ENCODE measurements at places on chromosomes 6 and 20.

GRCh38 chr6:20402092-20402341 is 338 bp downstream of the E2F3 start:
- DNase-seq: no peak

GRCh38 chr20:59747671-59748515 is 143.6 kb downstream of the PHACTR3 start:
- no peak for DNase-seq

GRCh38 chr20:24894488-24894887 is 54.6 kb upstream of the CST7 start:
- no peak for DNase-seq

DNA sequence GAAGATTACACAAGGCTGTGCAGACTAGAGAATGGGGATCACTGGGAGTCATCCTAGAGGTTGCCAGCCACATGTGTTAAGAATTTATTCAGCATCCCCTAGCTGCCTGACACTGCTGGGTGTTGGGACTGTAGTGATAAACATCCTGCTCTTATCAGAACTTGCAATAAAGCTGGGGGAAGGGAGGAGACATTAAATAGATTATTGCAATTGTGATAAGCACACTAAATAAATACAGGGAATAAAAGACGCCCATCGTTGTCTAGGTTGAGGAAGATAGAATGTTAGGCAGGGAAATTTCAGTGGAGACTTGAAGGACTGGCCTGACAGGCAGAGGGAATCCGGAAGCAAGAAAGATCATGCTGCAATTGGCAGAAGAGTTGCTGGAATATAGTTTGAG is 33.2 kb upstream of the TRAM2 start:
- no peak for DNase-seq

DNA sequence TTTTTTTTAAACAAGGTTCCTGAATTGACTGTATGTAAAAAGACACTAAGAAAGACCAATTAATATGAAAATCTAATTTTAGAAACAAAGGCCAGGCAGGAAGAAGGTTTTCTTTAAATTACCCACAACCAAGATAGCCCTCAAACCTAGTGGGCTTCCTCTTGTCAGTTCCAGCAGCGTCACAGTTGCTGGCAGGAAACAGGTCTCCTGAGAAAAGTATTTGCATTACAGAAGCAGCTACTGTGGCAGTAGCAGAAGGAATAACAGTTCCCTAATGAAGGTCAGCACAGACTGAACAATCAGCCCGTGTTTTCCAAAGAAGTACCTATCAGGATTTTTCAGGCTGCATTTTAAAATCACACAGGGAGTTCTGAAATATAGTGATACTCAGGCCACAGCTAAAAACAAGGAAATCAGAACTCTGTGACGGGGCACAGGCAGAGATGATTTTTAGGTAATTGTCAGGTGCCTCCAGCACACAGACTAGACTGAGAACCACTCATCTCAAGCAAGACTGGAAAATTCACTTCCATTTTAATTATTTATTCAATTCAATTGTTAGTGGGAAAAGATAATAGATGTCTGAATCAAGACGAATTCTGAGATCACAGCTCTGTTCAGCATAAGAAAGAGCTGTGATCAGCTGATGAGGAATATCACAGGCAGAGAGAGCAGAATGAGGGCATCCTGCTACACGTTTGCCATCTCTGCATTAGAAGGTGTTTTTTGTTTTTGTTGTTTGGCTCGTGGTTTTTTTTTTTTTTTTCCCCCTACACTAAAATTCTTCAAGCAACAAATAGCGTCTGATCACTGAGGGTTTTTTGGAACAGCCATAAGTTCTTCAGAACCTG is 230.5 kb upstream of the KHDRBS2 start:
- DNase-seq: no peak

DNA sequence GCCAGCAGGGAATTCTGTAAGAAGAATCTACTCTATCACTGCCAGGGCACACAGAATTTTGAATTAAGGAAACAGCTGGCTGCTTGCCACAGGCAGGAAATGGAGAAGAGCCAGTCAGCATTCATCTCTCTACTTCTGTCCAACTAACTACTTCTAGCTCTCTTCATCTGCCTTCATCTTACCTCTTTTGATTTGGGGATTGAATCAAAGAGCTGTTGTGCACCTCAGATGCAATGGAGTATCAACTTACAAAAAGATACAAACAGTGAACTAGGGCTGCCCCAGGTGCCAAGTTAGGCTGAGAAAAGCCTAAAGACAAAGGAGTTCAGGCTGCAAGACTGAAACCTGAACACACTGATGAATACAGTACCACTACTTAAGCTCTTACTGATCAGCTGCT is 82.0 kb downstream of the PTPRK start:
- no peak for DNase-seq

DNA sequence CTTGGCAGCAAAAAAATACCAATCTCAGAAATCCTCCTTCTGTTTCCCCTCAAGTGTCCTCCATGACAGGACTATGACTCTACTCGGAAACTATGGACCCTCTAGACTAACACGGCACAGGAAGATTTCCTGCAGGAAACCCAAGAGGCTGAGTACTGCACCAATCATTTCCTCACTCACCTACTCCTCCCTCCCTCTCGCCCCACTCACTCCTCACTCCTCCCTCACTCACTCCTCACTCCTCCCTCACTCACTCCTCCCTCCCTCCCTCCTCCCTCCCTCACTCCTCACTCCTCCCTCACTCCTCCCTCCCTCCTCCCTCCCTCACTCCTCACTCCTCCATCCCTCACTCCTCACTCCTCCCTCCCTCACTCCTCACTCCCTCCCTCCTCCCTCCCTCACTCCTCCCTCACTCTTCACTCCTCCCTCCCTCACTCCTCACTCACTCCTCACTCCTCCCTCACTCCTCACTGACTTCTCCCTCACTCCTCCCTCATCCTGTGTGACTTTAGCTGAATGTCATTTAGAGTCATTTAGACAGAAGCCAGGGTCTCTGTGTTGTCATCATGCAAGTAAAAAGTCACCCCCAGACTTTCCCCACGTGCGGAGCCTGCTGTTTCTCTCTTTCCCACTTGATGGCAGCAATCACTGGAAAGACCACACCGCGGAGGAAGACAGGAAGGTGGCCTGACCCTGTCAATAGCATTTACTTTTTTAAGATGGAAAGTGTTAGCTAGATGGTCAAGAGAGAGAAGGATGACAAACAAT is 226.8 kb upstream of the PDE10A start:
- no peak for DNase-seq

GRCh38 chr6:11975353-11975977 is 36.6 kb upstream of the HIVEP1 start:
- DNase-seq: no peak

DNA sequence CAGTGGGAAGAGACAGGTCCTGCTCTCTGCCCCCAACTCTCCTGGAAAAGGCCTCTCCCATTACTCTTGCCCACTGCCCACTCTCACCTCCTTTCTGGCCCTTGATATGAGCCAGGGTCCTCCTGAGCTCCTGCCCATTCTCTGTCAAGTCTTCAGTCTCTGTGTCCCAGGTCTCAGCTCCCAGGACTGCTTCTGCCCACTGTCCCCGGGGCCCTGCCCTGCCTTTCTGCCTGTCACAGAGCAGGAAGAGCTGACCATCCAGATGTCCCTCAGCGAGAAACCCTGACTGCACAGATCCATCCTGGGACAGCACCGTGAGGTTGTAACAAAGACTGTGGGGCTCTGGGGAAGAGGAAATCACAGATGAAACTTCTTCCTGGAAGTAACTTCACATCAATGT is 22.2 kb downstream of the HLA-F start:
- no peak for DNase-seq
